ENCODE measurements at places on chromosomes 1 and 21. TPM values are rescaled to one million over a fixed set of nuclear protein-coding genes. Genes with fewer than 3 reads are reported as not detected.

GRCh38 chr1:119075614-119076013 lies 64.8 kb downstream of the WARS2 start:
- DNase-seq, result no peak

GRCh38 chr1:226419284-226420029 lies 11.6 kb upstream of the PARP1 start:
- DNase-seq, result peak; percentile 10

- no peak for DNase-seq
Measured at GRCh38 chr1:47662068-47662467, 224.2 kb downstream of the FOXD2 start.

GRCh38 chr1:161483361-161483760 lies 21.9 kb upstream of the FCGR2A start:
- no peak for DNase-seq

GRCh38 chr1:1157914-1158710 lies 15.6 kb upstream of the TTLL10 start:
- peak; percentile 82 for DNase-seq

GRCh38 chr1:51231120-51231519 lies 5.0 kb upstream of the RNF11 start:
- no peak for DNase-seq

- peak; percentile 92 for DNase-seq
Measured at GRCh38 chr1:59976194-59977074, 49.9 kb upstream of the CYP2J2 start.

GRCh38 chr1:68178821-68179490 lies 53.4 kb downstream of the WLS start:
- no peak for DNase-seq

DNA sequence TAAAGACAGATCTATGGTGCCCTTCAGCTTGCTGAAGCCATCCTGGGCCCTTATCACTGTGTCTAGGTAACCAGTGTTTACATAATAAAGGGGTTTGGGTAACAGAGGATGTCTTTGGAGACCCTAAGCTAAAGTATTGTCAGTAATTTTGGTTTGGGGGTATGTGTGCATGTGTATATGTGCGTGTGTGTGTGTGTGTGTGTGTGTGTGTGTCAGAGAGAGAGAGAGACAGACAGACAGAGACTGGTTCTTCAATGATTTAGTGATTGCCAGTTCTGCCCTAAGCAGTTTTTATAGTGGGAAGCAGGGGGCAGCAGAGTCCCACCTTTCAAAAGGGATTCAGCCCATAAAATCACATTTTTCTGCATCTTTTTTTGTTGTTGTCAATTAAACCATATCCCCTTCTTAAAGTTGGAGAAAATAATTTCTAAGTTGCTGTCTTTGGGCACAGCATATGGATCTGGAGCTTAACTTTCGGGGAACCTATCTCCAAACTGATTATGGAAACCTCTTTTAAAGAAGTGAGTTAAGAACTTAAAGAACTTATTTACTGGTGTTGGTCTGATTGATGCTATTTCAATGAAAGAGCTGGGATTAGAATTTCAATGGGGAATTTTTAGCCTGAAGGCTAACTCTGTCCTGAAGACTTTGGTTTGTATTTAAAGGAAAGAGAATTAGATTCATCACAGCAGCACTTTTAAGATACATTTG lies 51.1 kb downstream of the ZNF326 start:
- DNase-seq, result peak; percentile 79

DNA sequence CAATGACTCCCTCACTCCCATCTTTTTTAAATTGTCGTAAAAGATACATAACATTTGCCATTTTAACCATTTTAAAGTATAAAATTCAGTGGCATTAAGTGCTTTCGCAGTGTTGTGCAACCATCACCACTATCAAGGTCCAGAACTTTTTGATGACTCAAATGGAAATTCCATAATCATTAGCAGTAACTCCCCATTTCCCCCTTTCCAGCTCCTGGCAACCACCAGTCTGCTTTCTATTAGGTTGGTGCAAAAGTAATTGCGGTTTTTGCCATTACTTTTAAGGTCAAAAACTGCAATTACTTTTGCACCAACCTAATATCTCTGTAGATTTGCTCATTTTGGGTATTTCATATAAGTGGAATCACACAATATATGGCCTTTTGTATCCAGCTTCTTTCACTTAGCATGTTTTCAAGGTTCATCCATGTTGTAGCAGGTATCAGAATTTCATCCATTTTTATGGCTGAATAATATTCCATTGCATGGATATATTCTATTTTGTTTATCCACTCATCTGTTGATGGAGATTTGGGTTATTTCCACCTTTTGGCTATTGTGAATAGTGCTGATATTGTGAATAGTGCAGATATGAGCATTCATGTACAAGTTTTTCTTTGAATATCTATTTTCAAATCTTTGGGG lies 159.7 kb downstream of the HIVEP3 start:
- DNase-seq, result no peak

DNA sequence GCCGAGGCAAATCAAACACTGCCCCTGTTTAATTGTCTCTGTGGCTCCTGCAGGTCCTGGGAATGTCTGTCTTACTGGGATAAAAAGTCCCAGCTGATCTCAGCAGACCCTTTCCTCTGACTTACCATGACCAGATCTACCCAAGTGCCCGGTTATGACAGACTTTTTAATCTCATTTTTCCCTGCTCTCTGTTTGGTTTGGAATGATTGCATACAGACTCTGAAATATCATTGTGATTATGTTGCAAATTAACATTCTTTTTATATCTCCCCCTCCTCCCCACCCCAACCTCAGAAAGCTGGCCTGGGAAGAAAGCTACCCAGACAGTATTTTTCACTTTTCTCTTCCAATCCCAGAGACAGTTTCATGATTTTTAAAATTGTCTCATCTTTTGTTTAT lies 16.3 kb downstream of the RAB7B start:
- no peak for DNase-seq

DNA sequence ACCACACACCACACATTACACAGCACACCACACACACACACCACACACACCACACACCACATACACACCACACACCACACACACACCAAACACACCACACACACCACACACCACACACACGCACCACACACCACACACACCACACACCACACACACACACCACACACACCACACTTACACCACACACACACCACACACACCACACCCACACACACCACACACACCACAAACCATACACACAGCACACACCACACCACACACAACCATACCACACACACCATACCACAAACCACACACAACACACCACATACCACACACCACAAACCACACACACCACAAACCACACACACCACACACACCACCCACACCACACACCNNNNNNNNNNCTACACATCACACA lies 40.9 kb upstream of the SIK1 start:
- no peak for DNase-seq

DNA sequence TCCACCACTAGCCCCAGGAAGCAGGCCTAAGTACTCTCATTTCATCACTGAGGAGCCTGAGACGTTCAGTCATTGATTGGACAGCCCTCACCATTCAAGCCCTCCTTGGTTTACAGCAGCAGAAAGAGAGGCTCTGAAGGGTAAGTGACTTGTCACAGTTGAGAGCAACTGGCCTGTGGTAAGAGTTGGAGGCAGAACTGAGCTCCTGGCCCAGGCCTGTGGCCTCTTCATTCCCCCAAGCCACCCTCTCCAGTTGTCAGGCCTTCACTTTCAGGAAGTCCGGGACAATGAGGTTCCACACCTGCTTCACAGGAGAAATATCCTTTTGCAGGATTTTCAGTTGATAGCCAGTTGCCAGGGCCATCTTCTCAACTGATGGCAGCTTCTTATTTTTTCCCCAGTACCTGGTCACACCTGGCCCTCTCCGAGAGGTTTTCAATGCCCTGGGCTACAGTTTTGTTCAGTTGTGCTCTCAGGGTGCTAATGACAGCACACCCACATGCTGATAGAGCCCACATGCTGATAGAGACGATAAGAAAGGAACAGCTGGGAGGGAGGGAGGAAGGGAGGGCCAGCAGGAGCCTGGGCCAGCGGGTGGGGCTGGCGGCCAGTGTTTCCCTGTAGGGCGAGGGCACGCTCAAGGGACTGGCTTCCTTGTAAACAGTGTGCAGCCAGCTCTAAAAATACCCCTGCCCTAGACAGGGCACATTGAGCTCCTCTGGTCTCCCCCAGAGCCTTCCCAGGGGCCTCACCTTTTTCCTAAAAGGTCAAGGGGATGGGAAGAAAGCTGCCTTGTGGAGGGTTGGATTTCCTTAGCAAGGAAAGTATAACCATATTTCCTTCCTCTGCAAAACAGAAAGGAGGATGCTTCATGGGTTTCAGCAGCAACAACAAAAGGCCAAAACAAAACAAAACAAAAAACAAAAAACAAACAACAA lies 112.7 kb upstream of the JUN start:
- peak; percentile 69 for DNase-seq

GRCh38 chr1:204249736-204250427 lies 36.1 kb upstream of the GOLT1A start:
- DNase-seq, result no peak

DNA sequence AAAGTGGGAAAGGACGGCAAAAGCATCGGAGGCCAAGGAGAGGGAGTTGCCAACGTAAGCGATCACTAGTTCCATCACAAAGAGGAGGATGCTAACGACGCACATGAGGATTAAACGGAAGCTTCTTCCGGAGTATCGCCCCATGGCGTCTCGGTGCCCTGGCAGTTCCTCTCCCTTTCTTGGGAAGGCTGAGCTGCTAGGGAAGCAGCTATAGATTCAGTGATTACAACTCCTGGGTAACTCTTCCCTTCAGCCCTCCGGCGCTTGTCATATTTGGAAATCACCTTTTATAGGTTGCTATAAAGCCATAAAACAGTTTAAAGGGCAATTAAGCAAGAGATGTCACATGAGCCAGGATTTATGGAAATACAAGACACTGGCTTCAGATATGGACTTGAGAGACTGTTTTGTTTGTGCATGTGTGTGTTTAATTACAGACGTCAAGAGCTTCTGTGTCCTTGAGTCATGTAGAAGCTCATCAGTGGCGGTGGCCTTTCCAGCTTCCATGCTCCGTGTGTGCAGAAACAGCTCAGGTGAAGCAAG lies 30.6 kb upstream of the SLC30A10 start:
- no peak for DNase-seq

GRCh38 chr21:42406201-42406621 lies 2.5 kb downstream of the UBASH3A start:
- DNase-seq, result no peak

GRCh38 chr1:240104672-240105071 lies 13.0 kb downstream of the FMN2 start:
- DNase-seq, result no peak

DNA sequence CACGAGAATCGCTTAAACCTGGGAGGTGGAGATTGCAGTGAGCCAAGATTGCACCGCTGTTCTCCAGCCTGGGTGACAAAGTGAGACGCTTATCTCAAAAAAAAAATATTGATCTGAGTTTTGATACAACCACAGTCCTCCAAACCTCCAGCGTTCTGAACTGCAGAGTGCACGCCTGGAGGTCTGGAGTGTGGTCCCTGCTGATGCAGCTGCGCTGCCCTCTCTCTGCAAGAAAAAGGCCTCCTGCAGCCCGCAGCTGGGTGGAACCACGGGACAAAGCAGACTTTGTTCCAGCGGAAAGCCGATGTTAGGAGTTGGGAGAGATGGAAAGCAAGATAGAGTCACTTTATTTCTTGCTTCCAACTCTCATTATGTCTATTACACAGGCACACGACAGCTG lies 144.9 kb upstream of the SOD1 start:
- DNase-seq, result peak; percentile 78

- DNase-seq, result no peak
Measured at GRCh38 chr1:190102757-190103326, 374.8 kb downstream of the BRINP3 start.

DNA sequence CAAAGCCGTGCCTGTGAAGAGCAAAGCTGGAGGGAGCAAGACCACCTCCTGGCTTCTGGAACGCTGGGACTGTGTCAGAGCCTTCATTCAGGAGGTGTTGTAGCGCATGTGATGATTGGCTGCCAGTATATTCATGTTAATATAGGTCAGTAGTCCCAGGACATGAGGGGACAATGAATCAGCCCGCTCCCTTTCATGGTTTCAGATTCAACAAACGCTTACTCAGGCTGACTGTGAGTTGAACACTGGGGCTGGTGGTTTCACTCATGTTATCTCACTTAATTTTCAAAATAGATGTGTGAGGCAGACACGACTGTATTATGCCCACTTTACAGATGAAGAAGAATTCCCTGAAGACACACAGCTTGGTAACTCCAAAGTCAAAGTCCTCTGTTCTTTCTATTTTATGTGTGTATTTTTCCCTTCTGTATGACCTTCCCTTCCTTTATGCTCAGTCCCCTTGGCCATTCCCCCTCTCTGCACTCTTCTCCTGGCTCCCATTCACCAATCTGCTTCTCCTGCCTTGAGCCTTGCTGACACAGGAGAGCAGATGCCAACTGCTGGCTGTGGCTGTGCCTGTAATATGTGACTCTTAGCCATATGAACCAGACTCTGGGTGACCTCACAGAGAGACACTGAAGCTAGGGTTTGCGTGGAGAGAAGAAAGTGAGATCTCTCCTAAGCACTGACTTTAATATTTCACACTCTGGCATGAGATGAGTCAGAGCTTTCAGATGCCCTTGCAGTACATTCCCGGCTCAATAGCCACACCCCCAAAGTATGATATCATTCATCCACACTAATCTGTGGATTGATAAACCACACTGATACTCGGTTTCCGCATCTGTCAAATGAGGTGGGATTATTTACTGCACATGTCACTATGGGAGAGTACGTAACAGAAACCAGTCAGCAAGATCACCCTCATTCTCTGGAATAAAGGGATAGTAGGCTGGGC lies 31.4 kb upstream of the KIRREL1 start:
- no peak for DNase-seq

- DNase-seq, result no peak
Measured at GRCh38 chr1:223242971-223243370, 99.9 kb upstream of the TLR5 start.

GRCh38 chr1:72322910-72323309 lies 40.6 kb upstream of the NEGR1 start:
- DNase-seq, result no peak

DNA sequence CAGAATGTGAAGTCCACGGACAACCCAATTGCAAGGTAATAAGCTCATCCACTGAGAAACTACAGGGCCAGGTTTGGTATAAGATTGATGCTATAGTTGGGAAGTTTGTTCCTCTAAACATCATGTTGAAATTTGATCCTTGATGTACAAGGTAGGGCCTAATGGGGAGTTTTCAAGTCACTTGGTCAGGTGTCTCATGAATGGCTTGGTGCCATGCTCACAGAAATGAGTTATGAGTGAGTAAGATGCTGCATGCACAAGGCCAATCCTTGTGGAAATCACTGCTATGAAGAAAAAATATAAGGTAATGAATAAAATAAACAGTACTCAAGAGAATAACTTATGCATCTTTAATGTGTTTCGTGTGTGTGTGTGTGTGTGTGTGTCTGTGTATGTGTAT lies 1891.2 kb downstream of the NCAM2 start:
- no peak for DNase-seq

- no peak for DNase-seq
Measured at GRCh38 chr1:115158181-115158580, 68.9 kb upstream of the TSPAN2 start.

TNNT2 gene
- total RNA-seq, result 0.92 TPM

SHC1 gene
- 172 TPM for total RNA-seq

BRINP2 gene
- not detected for total RNA-seq

GPR37L1 gene
- not detected for total RNA-seq

ANGPTL1 gene
- total RNA-seq, result not detected

PTGER3 gene
- total RNA-seq, result 0.18 TPM

CALML6 gene
- total RNA-seq, result 0.97 TPM

CD1B gene
- not detected for total RNA-seq

LMX1A gene
- 0.13 TPM for total RNA-seq

PINK1 gene
- total RNA-seq, result 30.7 TPM

CCDC24 gene
- 26.6 TPM for total RNA-seq

KCNA2 gene
- 0.11 TPM for total RNA-seq

TNFRSF14 gene
- 0.46 TPM for total RNA-seq

FCRLB gene
- total RNA-seq, result 0.51 TPM

ADCY10 gene
- total RNA-seq, result 0.13 TPM
